Pancreas (tissue), 10 donors: ENCODE measurements at places on chromosomes 3 and 15. TPM values are rescaled to one million over a fixed set of nuclear protein-coding genes. Genes with fewer than 3 reads are reported as not detected.

GRCh38 chr3:65433480-65433879, 605.2 kb downstream of the MAGI1 start:
- no peak for DNase-seq

DNA sequence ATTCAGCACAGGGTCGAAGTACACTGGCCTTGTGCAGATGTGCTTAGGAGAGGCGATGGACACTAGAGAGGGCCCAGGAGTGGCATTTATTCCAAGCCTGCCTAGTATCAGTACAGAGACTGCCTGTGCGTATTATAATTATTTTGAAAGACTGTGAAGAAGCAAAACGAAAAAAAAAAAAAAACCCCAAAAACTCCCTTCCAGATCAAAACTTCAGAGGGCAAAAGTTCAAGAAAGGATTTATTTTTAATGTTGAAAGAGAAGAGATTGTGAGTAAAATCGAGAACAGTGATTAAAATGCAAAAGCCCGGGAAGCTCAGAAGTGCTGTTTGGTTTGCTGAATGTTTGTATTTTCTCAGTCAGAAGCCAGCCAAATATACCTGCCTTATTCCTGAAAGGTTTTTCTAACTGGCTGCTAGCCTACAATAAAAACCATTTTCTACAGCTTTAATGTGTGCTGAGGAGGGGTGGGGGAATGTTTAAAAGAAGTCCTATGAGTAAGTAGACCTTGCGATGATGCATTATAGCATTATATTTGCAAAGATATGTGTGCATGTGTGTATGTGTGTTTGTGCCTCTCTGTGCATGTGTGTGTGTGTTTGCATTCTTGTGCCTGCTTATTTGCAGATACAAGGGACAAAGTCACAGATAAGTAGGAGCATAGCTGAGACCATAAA, 19.3 kb upstream of the LZTFL1 start:
- no peak for DNase-seq

- no peak for DNase-seq
These were observed 52.7 kb downstream of the RASGRF1 start for GRCh38 chr15:79037848-79038247.

DNA sequence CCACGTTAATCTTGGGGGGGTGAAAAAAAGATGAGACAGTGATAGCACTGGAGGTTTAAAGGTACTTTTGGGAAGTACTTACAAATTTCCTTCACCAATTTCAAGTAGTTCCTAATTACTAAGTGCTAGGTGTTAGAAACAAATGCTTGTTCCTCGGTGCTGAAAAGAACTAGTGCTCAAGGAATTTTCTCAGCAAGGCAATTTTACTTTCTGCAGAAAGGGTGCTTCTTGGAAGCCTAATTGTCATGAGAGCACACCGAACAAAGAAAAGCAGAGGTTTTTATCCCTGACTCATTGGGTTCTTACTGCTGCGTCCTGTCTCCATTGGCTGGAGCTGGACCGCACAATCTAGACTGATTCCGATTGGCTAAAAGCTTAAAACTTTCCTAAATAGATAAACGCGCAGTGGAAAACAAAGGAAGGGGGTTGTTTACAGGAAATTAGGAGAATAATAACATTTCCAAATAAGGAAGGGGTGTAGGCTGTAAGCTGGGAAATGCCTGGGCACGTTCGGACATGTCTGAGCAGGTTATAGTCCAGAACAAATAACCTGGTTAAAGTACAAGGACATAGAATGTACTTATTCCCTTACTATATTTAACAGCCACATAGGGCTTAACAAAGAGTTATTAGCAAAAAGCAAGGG, 49.6 kb downstream of the CHD2 start:
- DNase-seq = no peak

- DNase-seq = no peak
These were observed 31.0 kb downstream of the EPHB3 start for GRCh38 chr3:184592371-184593219.

GRCh38 chr3:153957421-153957820, 163.8 kb upstream of the ARHGEF26 start:
- DNase-seq = no peak

The CTXND1 gene
- 0.94 TPM for total RNA-seq

The CADM2 gene
- 0.41 TPM for total RNA-seq

The CPNE9 gene
- not detected for total RNA-seq

The SLCO3A1 gene
- 3.6 TPM for total RNA-seq
